MCF 10A (cell line): ENCODE measurements at places on chromosomes 3 and 15. TPM values are rescaled to one million over a fixed set of nuclear protein-coding genes. Genes with fewer than 3 reads are reported as not detected.

Gene KLHDC8B
- 1.7 and 2.4 TPM in 2 replicates for total RNA-seq

- peaks cover 19% of the 10 kb centered on the region for H3K36me3 ChIP-seq
- H3K27ac ChIP-seq = peak overlapping the region; percentile 41
- DNase-seq = no peak
- no peak overlapping the region for H3K4me3 ChIP-seq
- H3K27me3 ChIP-seq = no peaks in the 10 kb centered on the region
Measured at GRCh38 chr3:126618021-126618420, 36.9 kb downstream of the TXNRD3 start.

DNA sequence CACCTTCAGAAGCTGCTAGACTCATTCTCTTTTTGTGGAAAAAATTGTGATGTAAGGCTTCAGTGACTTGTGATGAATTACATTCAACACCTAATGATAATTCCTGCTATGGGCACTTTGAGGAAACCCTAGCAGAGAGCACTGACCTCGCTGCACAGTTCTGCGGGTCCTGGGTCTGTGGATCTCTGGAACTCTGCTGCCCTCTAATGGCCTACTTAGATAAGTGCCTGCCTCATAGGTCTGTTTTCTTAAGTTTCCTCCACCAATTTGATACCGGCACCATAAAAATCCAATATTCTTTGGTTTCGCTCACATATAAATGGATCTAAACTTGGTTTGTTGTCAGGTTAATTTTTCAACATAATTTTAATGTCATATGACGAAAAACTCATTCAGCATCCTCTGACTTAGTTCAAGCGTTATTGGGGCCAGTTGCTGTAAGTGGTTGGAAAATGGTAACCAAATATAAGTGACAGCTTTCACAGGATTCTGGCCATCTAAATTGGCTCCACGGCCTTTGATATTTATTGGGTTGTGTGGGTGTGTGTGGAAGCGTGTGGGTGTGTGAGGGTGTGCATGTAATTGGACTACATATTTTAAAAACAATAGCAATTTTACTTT lies 10.4 kb downstream of the SLITRK3 start:
- H3K4me1 ChIP-seq = no peaks in the 10 kb centered on the region
- H3K4me3 ChIP-seq = no peak overlapping the region
- no peaks in the 10 kb centered on the region for H3K36me3 ChIP-seq
- no peak overlapping the region for H3K27ac ChIP-seq
- peaks cover 27% of the 10 kb centered on the region for H3K27me3 ChIP-seq

GRCh38 chr15:77017091-77017660 lies 22.2 kb downstream of the PSTPIP1 start:
- no peak overlapping the region for H3K27ac ChIP-seq
- no peak for DNase-seq
- no peaks in the 10 kb centered on the region for H3K27me3 ChIP-seq
- no peak overlapping the region for H3K4me3 ChIP-seq
- H3K36me3 ChIP-seq = no peaks in the 10 kb centered on the region
- H3K4me1 ChIP-seq = peaks cover 5% of the 10 kb centered on the region

DNA sequence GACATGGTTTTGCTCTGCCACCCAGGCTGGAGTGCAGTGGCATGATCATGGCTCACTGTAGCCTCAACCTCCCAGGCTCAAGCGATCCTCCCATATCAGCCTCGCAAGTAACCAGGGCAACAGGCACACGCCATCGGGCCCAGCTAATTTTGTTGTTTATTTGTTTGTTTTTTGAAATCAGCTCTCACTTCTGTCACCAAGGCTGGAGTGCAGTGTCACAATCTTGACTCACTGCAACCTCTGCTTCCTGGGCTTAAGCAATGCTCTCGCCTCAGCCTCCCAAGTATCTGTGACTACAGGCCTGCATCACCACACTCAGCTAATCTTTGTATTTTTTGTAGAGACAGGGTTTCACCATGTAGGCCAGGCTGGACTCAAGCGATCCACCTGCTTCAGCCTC lies 26.3 kb upstream of the PLCH1 start:
- peaks cover 13% of the 10 kb centered on the region for H3K36me3 ChIP-seq
- H3K27me3 ChIP-seq = no peaks in the 10 kb centered on the region
- no peak overlapping the region for H3K4me3 ChIP-seq

DNA sequence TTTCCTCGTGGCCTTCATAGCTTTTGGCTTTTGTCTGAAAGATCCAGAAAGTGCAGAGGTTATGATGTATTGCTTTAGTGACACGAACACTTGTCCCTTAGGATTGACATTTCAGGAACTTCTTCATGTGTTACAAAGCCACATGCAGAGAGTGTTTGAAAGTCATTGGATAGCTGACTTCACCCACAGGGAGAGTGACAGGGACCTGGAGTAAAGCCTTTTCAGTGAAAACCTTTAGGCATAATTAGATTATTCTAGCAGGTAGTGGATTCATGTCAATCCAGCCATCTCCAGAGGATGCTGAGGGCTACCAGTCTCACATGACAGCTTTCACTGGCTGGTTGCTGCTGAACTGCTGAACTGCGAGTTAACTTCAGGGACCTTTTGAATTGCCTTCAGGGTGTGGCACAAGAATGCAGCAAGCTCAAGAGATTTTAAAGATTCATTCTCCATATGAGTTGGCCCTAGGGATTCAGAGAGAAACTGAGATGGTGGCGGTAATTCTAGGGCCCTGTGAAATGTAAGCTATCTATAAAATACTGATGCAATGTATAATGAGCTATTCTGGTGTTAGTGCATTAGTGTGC lies 267.0 kb upstream of the GOLIM4 start:
- DNase-seq = no peak
- peaks cover 35% of the 10 kb centered on the region for H3K27me3 ChIP-seq
- no peaks in the 10 kb centered on the region for H3K4me1 ChIP-seq
- H3K27ac ChIP-seq = no peak overlapping the region
- no peak overlapping the region for H3K4me3 ChIP-seq

Gene CTXN2
- not detected in 2 replicates for total RNA-seq

DNA sequence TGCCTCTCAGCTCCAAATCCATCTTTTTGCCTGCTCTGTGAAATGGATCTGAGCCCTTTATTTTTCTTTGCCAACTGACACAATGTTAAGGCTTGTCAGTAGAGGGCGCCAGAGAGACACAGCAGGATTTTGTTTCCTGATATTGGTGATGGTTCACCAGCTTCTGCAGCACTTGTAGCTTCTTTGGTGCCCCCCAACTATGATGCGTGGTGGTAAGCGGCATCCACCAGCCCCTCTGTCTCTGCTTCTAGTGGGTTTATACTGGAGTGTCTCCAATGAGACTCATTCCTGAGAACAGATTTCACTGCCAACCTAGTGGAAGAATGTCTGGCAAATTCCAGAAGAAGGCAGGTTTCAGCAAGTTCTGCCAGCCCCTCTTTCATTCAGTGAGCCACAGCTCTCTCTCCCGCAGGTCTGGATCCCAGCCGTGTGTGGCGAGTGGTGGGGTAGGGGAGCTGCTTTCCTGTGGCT lies 471.9 kb upstream of the FRG2C start:
- H3K4me3 ChIP-seq = no peak overlapping the region
- no peaks in the 10 kb centered on the region for H3K4me1 ChIP-seq
- H3K27me3 ChIP-seq = no peaks in the 10 kb centered on the region

Gene CCR9
- total RNA-seq = not detected in 2 replicates

GRCh38 chr3:194527726-194528125 lies 40.9 kb upstream of the ATP13A3 start:
- peak overlapping the region; percentile 60 for H3K4me3 ChIP-seq
- peak overlapping the region; percentile 88 for H3K27ac ChIP-seq
- H3K4me1 ChIP-seq = peaks cover 15% of the 10 kb centered on the region
- peaks cover 10% of the 10 kb centered on the region for H3K36me3 ChIP-seq

GRCh38 chr15:45338417-45338816 lies 39.9 kb downstream of the GATM start:
- no peak overlapping the region for H3K27ac ChIP-seq
- no peaks in the 10 kb centered on the region for H3K36me3 ChIP-seq
- H3K4me1 ChIP-seq = no peaks in the 10 kb centered on the region
- H3K4me3 ChIP-seq = no peak overlapping the region
- no peaks in the 10 kb centered on the region for H3K27me3 ChIP-seq

DNA sequence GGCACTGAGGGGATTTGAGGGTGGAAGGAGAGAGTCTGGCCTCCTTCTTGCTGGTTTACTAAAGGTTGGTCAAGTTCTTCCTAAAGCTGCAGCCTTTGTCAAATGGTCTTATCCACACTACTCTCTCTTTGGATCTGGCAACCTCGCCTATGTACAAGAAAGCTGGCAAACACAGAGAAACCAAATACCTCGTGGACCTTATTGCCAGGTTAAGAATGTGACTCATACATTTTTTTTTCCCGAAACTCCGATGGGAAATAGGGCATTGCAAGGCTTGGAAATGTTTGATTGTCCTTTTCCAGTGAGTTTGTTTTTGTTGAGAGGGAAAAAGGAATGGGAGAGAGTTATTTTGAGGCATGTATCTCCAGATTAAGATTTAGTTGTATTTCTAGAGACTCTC lies 13.9 kb downstream of the EOMES start:
- H3K36me3 ChIP-seq = no peaks in the 10 kb centered on the region
- peaks cover 17% of the 10 kb centered on the region for H3K4me1 ChIP-seq
- H3K27me3 ChIP-seq = no peaks in the 10 kb centered on the region
- H3K27ac ChIP-seq = no peak overlapping the region
- no peak overlapping the region for H3K4me3 ChIP-seq

Gene INKA1
- 4.8 and 7.4 TPM in 2 replicates for total RNA-seq

Gene PIERCE2
- total RNA-seq = 3.5 and 5.0 TPM in 2 replicates

- H3K4me3 ChIP-seq = no peak overlapping the region
- no peaks in the 10 kb centered on the region for H3K36me3 ChIP-seq
- H3K27me3 ChIP-seq = peaks cover 30% of the 10 kb centered on the region
- no peak overlapping the region for H3K27ac ChIP-seq
- DNase-seq = no peak
Measured at GRCh38 chr15:97680606-97681220, 279.8 kb upstream of the ARRDC4 start.

Gene TAGLN3
- not detected in 2 replicates for total RNA-seq

GRCh38 chr3:152128356-152128755 lies 140.4 kb upstream of the MBNL1 start:
- no peak overlapping the region for H3K27ac ChIP-seq
- no peaks in the 10 kb centered on the region for H3K36me3 ChIP-seq
- H3K4me3 ChIP-seq = no peak overlapping the region

Gene MST1R
- 66.4 and 103 TPM in 2 replicates for total RNA-seq

GRCh38 chr3:36852071-36852470 lies 87.7 kb upstream of the DCLK3 start:
- no peak for DNase-seq
- H3K4me1 ChIP-seq = no peaks in the 10 kb centered on the region
- no peak overlapping the region for H3K27ac ChIP-seq
- H3K36me3 ChIP-seq = peaks cover 9% of the 10 kb centered on the region
- H3K27me3 ChIP-seq = no peaks in the 10 kb centered on the region
- H3K4me3 ChIP-seq = no peak overlapping the region

GRCh38 chr3:56269755-56270535 lies 198.3 kb downstream of the ERC2 start:
- H3K4me3 ChIP-seq = no peak overlapping the region
- H3K36me3 ChIP-seq = no peaks in the 10 kb centered on the region
- no peaks in the 10 kb centered on the region for H3K27me3 ChIP-seq

Gene LXN
- total RNA-seq = 3.4 and 4.4 TPM in 2 replicates

GRCh38 chr15:54273928-54274327 lies 295.7 kb downstream of the UNC13C start:
- DNase-seq = peak; percentile 43
- H3K27me3 ChIP-seq = peaks cover 31% of the 10 kb centered on the region
- no peaks in the 10 kb centered on the region for H3K36me3 ChIP-seq
- no peak overlapping the region for H3K4me3 ChIP-seq

GRCh38 chr3:31615071-31615875 lies 82.5 kb downstream of the STT3B start:
- H3K4me1 ChIP-seq = peaks cover 16% of the 10 kb centered on the region
- H3K27ac ChIP-seq = no peak overlapping the region
- no peak overlapping the region for H3K4me3 ChIP-seq
- H3K36me3 ChIP-seq = peaks cover 21% of the 10 kb centered on the region
- peak; percentile 22 for DNase-seq

Gene AMT
- total RNA-seq = 3.7 and 4.9 TPM in 2 replicates

GRCh38 chr3:27458929-27459328 lies 25.3 kb downstream of the SLC4A7 start:
- no peak overlapping the region for H3K27ac ChIP-seq
- H3K4me1 ChIP-seq = peaks cover 11% of the 10 kb centered on the region
- no peak overlapping the region for H3K4me3 ChIP-seq
- DNase-seq = no peak

GRCh38 chr3:172156586-172156955 lies 117.2 kb downstream of the FNDC3B start:
- no peak for DNase-seq
- peak overlapping the region; percentile 15 for H3K4me3 ChIP-seq
- H3K27ac ChIP-seq = peak overlapping the region; percentile 88

Gene PIF1
- 8.1 and 13.4 TPM in 2 replicates for total RNA-seq

GRCh38 chr3:10187290-10187876 lies 22.7 kb downstream of the IRAK2 start:
- no peaks in the 10 kb centered on the region for H3K27me3 ChIP-seq
- H3K4me1 ChIP-seq = peaks cover 27% of the 10 kb centered on the region
- no peak for DNase-seq

- no peaks in the 10 kb centered on the region for H3K27me3 ChIP-seq
- no peak overlapping the region for H3K27ac ChIP-seq
- no peak overlapping the region for H3K4me3 ChIP-seq
- H3K4me1 ChIP-seq = peaks cover 13% of the 10 kb centered on the region
Measured at GRCh38 chr3:184140436-184140835, 5.3 kb downstream of the EIF2B5 start.

Gene CNTN3
- total RNA-seq = 2.6 and 3.5 TPM in 2 replicates

GRCh38 chr3:168138421-168138820 lies 42.7 kb upstream of the GOLIM4 start:
- no peak for DNase-seq
- H3K27ac ChIP-seq = no peak overlapping the region
- H3K4me1 ChIP-seq = no peaks in the 10 kb centered on the region
- no peaks in the 10 kb centered on the region for H3K36me3 ChIP-seq

DNA sequence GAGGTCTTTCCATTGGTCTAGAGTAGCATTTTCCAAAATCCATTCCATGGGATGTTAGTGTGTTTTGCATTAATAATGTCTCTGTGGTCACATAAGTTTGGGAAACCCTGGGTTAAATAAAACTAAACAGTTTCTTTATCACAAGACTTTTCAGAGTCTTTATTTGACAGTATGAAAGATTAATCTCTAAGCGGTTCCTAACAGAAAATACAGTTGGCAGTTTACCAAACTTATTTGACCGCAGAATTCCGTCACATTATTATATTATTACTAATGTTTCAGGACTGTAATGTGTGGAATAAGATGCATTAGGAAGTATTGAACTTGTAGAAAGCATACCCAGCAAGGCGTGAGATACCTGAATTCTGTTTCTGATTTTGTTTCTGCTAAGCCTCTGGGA lies 71.5 kb upstream of the ADAMTSL3 start:
- H3K4me1 ChIP-seq = no peaks in the 10 kb centered on the region
- H3K36me3 ChIP-seq = no peaks in the 10 kb centered on the region
- no peak overlapping the region for H3K4me3 ChIP-seq
- H3K27me3 ChIP-seq = no peaks in the 10 kb centered on the region

Gene SCG3
- not detected in 2 replicates for total RNA-seq

DNA sequence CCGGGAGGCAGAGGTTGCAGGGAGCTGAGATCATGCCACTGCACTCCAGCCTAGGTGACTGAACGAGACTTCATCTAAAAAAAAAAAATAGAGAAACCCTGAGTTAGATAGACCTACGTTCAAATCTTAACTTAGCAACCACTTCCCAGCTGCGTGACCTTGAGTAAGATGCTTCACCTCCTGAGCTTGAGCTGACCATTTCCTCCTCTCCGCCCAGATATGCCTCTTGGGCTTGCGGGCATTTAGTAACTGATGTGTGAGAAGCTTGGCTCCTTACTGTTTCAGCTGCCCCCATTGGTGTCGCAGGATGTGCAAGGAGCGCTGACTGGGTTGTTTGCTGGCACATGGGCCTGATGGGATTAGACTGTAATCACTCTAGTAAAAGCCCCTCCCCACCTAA lies 26.9 kb upstream of the ATG7 start:
- no peak for DNase-seq
- H3K27me3 ChIP-seq = no peaks in the 10 kb centered on the region
- no peak overlapping the region for H3K4me3 ChIP-seq

Gene FAM107A
- not detected in 2 replicates for total RNA-seq
